ENCODE measurements at places on chromosomes 4 and X.

DNA sequence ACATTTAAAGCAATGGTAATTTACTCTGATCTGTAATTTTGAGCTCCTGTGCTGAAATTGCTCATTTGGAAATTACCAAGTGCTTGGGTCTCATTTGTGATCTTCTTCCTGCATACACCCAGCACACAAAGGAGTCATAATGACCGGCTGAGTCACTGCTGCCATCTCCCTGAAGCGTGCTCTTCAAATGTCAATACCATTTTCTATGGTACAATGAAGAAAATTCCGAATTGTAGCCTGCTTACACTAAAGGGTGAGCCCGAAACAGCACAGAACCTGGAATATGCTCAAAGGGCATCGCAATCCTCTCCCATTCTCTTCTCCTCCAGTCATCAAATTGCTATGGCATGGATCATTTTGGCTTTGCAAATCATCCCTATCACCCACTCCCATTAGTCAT is 140.5 kb downstream of the GRIA3 start:
- no peak for DNase-seq

DNA sequence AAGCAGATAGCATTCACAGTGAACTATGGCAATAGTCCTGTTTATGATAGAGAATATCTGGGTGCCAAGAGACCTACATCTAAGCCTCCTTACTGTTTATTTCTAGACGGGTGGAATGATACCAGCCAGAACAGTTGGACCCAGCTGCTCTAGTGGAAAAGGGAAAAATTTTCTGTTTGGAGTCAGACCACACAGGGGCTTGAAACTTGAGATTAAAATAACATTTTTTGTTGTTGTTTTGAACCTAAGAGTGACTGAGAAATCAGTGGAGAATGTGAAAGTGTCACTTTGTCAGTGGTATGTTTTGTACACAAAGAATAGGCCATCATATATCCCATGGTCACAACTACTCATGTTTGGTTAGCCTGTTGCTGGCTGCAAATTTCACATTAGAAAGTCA is 105.7 kb downstream of the AGTR2 start:
- no peak for DNase-seq

- no peak for DNase-seq
Observed at GRCh38 chr4:157713342-157713741, 459.5 kb downstream of the GASK1B start.

GRCh38 chr4:3700736-3701135 is 65.4 kb upstream of the ADRA2C start:
- no peak for DNase-seq

DNA sequence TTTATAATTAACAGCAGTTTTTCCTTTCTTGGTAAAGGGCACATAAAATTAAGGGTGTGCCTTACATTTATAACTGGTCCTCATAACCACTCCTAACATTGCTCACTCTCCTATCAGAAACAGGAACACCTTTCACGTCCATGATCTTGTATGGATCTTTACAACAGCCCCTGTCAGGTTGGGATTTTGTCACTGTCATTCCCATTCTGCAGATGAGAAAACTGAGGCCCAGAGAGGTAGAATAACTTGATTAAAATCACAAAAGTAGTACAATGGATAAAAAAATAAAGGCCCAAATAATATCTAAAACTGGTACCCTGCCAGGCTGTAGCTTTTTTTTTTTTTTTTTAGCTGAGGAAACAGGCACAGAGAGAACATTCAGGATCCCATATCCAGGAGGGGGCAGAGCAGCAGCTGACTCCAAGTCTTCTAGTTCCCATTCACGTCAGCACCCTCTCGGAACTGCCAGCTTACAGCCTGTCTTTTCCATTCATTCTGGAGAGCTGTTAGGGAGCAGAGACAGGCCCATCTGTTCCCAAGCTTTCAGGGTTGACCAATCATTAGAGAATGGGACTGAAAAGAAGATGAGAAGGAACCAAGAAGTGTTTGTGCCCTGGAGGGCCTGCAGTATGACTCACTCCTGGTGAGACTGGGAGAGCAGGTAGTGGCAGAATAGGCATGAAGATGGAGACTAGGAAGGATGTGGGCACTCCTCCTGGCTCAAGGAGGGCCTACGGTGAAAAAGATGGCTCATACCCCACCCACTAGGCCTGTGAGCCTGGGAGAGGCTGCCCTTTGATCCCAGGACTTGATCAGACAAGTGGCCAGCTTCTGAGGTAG is 7.3 kb downstream of the SUV39H1 start:
- DNase-seq = no peak

- DNase-seq = no peak
Observed at GRCh38 chr4:54234497-54235205, 5.6 kb downstream of the PDGFRA start.

GRCh38 chr4:152634110-152634760 is 45.6 kb downstream of the TMEM154 start:
- DNase-seq = no peak
